ENCODE measurements at places on chromosomes 1 and 21. TPM values are rescaled to one million over a fixed set of nuclear protein-coding genes. Genes with fewer than 3 reads are reported as not detected.

Gene CCDC27
- not detected for polyA plus RNA-seq

Gene AUNIP
- 1.1 TPM for polyA plus RNA-seq

Gene AKT3
- polyA plus RNA-seq = 25.9 TPM

Gene UBE2U
- polyA plus RNA-seq = not detected

Gene KCNH1
- 0.31 TPM for polyA plus RNA-seq

Gene DCST1
- polyA plus RNA-seq = not detected

Gene ZP4
- not detected for polyA plus RNA-seq

Gene ARID4B
- polyA plus RNA-seq = 15.6 TPM

Gene TARS2
- 14.5 TPM for polyA plus RNA-seq

Gene KLF17
- 0.21 TPM for polyA plus RNA-seq

Gene AMY1B
- not detected for polyA plus RNA-seq

Gene WNT2B
- 2.8 TPM for polyA plus RNA-seq

Gene FMO4
- polyA plus RNA-seq = 1.2 TPM

Gene MMEL1
- polyA plus RNA-seq = 0.10 TPM

Gene HES3
- not detected for polyA plus RNA-seq

Gene TSACC
- polyA plus RNA-seq = 0.48 TPM

Gene TAS1R3
- polyA plus RNA-seq = 0.11 TPM

Gene CGN
- polyA plus RNA-seq = 0.31 TPM

Gene USP33
- 86.0 TPM for polyA plus RNA-seq

Gene HSD11B1
- polyA plus RNA-seq = 4.5 TPM

Gene GPR161
- 14.1 TPM for polyA plus RNA-seq

Gene CCDC17
- polyA plus RNA-seq = 0.19 TPM

Gene NHLH1
- 0.19 TPM for polyA plus RNA-seq

Gene DTL
- 4.0 TPM for polyA plus RNA-seq

Gene LDLRAD1
- polyA plus RNA-seq = not detected

Gene LCE3E
- polyA plus RNA-seq = not detected

Gene NFYC
- polyA plus RNA-seq = 37.9 TPM

Gene PRELP
- polyA plus RNA-seq = 0.68 TPM

Gene IFI6
- 26.8 TPM for polyA plus RNA-seq

Gene AHCYL1
- polyA plus RNA-seq = 120 TPM

Gene PLA2G2C
- not detected for polyA plus RNA-seq

Gene RNF186
- polyA plus RNA-seq = not detected

Gene LRRC8C
- 19.4 TPM for polyA plus RNA-seq

Gene LPAR3
- polyA plus RNA-seq = 4.8 TPM

Gene AQP10
- not detected for polyA plus RNA-seq

Gene TMPRSS3
- polyA plus RNA-seq = not detected

Gene KLHDC8A
- polyA plus RNA-seq = 0.06 TPM

Gene TAS1R1
- 0.05 TPM for polyA plus RNA-seq

Gene CLK2
- 40.5 TPM for polyA plus RNA-seq

Measured in AG04450 (cell line).